ENCODE measurements at places on chromosomes 11 and 22.

DNA sequence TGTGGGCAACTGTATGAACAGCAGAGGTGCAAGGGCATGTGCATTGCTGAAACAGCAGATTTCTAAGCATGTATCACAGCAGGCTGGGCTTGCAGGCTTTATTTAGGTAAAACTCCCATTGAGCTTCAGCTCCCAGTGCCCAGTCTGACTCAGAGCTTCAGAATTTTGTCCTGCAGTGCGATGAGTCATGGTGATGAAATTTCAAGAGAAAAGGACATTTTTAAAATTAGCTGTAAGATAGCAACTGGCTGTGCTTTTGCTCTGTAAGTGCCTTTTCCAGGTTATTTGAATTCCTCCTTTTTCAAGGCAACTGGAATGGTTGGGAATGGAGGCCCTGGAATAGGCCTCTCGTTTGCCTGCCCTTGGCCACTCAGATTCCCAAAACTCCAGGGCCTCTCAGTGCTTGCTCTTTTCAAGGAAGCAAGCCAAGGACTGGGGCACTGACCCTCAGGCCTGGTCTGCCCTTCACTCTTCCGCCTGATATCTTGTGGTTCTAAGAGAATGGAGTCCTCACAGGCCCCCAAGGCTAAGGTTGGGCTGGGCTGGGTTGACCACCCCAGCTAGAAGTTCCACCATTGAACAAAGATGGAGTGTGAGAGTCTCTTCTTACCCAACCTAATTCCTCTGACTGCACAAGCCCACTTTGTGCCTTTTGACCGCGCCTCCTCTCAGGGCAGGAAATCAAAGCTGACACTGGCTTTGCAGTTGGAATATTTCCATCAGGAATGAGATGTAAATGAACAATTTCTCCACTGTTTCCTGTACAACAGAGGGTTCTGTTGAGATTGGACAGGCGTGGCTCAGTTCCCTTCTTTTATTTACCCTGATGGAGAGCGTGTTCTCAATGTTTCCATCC is 59.5 kb upstream of the PRSS23 start:
- no peak for DNase-seq

GRCh38 chr11:103110391-103110790 is 1.2 kb downstream of the DYNC2H1 start:
- DNase-seq = no peak

GRCh38 chr11:115290893-115291292 is 213.3 kb downstream of the CADM1 start:
- no peak for DNase-seq

DNA sequence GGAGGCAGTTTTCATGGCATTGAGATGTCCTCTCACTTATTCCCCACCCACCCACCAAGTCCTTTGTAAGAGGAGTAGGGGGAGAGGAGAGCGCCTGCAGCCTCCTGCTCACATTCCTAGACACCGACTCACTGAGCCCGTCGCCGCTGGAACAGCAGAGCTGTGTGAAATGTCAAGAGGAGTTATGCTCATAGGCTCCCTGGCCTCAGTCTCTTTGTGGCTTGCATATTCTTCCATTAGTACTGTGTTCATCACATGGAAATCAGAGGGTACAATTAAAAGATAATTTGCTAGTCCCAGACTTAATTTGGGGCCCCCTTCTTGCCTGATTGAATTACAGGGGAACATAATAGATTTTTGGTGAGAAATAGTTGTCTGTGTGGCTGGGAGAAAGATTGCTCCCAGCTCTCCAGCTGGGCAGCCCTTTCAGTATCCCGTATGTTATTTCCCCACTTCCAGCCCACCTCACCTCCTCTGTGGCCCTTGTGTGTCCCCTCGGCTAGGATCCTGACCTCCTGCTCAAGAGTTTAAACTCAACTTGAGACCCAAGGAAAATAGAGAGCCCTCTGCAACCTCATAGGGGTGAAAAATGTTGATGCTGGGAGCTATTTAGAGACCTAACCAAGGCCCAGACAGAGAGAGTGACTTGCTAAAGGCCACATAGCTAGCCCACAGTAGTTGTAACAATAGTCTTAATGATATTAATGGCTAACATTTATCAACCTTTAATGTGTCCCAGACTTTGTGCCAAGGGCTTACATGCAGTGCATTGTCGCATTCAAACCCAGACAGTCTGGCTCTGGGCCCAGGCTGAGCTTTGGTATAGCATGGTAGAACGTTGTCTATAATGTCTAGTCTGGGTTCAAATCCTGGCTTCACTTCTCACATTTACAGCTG is 32.2 kb downstream of the LIMK2 start:
- DNase-seq = no peak

GRCh38 chr22:35312198-35313059 is 12.7 kb downstream of the TOM1 start:
- DNase-seq = no peak

- no peak for DNase-seq
These were observed 8.7 kb downstream of the TNKS1BP1 start for GRCh38 chr11:57316017-57316416.

DNA sequence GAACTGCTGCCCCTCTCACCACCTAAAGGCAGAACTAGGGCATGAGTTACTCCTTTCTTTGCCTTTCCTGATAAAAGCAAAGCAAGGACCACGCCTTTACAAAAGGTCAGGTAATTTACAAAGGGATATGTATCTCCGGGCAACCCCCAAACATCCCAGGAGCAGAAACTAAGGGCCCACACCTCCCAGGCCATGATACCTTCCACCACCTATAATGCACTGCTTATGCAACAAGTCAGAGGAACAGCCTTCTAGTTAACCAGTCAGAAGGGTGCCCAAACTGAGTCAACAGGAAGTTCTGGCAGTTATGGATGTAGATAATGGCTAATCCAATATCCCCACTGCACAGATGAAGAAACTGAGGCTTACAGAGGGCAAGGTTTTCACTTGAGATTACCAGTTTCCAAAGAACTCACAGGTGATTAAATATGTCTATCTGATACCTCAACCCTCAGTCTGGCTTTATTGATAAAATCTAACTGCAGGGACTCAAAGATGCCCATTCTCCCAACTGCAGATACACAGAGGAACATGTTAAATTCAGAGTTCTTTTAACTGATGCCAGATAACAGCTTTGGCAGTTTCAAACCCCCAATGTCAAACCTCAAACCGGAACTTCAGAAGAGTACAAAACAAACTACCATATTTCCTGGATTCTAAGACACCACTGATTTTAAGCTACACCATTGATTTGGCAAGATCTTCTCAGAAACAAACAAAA is 16.8 kb upstream of the CASTOR1 start:
- DNase-seq = peak; percentile 80

GRCh38 chr22:20782083-20782482 is 8.2 kb downstream of the SERPIND1 start:
- DNase-seq = no peak

- DNase-seq = no peak
These were observed 354 bp downstream of the POLR2L start for GRCh38 chr11:841981-842369.

DNA sequence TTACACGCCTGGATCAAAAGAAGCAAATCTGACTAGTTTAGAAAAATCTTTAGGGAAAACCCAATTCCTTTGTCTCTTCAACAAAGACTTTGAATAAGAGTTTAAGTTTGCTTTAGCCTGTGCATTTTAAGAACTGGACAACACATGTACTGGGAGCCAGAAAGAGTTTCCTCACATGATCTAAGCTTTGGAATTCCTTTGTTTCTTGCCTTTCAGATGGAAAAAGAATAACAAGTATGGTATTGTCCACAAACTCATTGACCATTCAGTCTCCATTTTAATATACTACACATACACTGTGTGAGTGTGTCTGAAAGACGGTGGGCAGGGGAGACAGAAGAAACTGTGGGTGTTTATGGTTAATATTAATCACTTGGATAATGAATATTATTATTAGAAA is 205.6 kb downstream of the MAML2 start:
- no peak for DNase-seq

DNA sequence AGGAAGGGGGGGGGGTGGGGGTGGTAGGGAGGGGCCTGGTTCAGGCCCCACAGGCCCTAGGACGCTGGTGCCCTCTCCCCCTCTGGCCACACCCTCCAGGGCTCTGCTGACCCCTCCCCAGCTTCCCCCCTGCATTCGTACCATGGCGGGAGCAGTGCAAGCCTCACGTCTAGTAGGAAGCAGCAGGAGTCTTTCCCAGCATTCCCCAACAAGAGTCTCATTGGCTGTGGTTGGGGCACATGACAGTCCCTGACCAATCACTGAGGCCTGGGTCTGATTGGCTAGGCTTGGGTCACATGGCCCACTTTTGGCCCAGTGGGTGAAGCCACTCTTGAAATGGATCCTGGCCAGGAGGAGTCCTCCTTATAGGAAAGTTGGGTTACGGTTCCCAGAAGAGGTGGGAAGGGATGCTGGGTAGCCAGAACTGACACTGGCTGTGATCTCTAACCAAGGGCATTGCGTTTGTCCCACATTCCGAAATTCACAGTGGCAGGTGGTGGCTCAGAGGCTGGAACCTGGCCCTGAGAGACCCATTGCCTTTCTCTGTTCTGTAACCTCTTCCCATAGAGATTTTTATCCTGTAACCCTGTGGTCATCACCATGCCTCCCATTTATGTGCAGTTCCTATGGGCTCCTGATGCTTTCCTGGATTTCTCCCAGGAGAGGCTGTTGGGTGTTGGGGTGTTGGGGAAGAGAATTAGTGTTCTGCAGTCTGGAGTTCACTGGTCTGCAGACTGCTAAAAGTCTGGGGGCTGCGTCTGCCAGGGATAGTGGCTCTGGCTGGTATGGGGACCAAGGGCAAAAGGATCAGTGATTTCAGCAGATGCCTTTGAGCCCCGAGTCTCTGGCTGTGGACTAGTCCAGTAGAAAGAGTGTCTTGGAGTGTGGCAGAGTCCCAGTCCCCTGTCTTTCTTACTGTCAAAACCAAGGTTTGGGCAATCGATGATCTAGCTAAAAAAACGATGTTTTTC is 58.9 kb upstream of the MYEOV start:
- no peak for DNase-seq

- DNase-seq = peak; percentile 36
These were observed 7.8 kb downstream of the SLC5A1 start for GRCh38 chr22:32050678-32051515.

DNA sequence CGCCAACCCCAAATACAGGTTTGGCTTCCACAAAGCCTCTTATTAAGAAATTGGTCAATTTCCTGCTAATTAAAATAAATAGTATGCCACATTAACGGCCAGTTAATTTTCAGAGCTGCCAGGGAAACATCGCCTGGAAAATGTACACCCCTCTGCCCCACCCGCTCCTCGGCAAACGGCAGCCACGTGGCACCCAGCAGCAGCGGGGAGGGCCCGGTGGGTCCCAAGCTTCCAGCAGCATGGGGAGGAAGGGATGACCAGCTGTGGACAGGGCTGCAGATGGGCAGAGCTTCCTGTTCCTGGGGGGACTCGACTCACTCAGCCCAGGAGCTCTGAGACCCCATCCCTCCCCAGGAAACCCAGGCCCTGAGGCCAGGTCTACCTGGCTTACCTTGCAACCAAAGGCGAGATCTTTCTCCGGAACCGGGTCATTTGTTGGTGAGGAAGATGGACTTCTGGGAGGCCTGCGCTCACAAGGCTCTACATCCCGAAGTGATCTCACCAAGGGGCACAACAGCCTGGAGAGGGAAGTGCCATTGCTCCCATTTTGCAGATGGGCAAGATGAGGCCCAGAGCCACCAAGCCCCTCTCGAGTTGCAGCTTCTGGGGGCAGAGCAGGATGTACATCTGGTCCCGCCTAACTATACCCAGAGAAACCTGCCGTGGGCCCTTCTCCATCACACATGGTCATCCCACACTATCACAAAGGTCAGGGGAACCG is 68.3 kb downstream of the IGLL1 start:
- DNase-seq = no peak

DNA sequence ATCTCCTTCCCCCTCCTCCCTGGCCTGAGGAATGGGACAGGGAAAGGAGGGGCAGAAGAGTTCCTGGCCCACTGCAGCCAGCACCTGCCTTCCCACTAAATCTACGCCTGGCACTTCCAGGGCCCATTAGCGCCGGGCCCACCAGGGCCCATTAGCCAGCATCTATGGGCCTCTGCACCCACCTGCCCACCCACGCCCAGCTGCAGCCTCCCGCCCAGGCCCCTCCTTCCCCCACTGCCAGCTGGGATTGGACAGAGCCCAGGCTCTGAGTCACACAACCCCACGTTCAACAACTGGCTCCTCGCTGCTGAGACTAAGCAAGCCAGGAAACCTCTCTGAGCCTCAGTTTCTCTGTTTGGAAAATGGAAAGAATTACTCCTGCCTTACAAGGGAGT is 48.7 kb downstream of the CYTH4 start:
- no peak for DNase-seq

- no peak for DNase-seq
These were observed 5.9 kb upstream of the TP53AIP1 start for GRCh38 chr11:128948583-128948982.

- no peak for DNase-seq
These were observed 743 bp upstream of the RCE1 start for GRCh38 chr11:66842501-66842895.

DNA sequence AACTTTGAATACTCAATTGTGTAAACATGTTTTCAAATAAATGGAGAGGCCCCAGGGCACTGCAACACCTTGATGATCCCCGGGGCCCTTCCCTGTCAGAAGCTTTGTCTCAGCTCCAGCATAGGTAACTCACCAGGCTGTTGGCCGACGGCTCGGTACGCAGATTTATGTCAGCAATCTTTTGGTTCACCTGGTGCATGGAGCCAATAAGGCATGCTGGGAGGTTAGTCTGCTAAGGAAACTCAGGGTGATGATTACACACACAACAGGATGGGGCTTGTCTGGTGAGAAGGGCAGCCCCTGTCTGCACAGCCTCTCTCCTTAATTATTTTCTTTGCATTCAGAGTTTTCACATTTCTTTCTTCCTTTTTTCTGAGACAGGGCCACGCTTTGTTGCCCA is 10.8 kb downstream of the FAM227A start:
- no peak for DNase-seq

DNA sequence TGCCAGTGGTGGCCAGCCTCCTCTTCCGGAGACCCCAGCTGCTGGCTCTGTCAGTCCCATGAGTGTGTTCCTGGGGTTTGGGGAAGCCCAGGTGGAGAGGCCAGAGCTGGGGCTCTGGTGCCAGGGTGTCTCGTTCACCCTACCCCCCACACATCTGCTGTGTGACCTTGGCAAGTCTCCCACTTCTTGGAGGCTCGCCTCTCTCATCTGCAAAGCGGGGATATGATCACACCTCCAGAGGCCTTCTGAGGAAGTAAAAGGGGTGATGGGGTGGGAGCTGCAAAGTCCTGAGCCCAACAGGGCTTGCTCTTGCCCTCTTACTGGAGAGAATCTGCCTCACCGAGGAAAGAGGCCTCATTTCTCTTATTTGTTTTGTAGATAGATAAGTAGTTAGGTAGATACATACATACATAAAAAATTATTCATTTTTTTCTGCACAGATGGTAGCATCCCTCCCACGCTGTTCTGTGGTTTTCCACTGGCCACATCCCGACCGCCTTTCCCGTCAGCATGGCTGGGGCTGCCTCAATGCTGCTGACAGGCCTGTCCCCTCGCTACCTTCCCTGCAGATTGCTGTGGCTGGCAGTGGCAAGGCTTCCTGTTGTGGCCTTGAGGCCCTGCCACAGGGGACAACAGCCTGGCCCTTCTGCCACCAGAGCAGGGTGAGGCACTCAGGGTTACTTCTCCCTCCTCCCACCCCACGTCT is 23.9 kb downstream of the MYO7A start:
- peak; percentile 34 for DNase-seq

GRCh38 chr11:46555267-46556054 is 38.4 kb downstream of the AMBRA1 start:
- peak; percentile 55 for DNase-seq

GRCh38 chr11:26936109-26936508 is 57.8 kb upstream of the FIBIN start:
- no peak for DNase-seq

GRCh38 chr11:94307101-94307791 is 2.9 kb downstream of the IZUMO1R start:
- no peak for DNase-seq

All from CD4-positive, alpha-beta T cell treated with Interleukin-4 for 4 hours (primary cell).